ENCODE measurements at places on chromosomes 6 and 20.
A peak's percentile ranks its signal among the peaks of the same experiment; 100 is the strongest.

- no peak for DNase-seq
Observed at GRCh38 chr6:146123616-146124015, 94.8 kb downstream of the GRM1 start.

DNA sequence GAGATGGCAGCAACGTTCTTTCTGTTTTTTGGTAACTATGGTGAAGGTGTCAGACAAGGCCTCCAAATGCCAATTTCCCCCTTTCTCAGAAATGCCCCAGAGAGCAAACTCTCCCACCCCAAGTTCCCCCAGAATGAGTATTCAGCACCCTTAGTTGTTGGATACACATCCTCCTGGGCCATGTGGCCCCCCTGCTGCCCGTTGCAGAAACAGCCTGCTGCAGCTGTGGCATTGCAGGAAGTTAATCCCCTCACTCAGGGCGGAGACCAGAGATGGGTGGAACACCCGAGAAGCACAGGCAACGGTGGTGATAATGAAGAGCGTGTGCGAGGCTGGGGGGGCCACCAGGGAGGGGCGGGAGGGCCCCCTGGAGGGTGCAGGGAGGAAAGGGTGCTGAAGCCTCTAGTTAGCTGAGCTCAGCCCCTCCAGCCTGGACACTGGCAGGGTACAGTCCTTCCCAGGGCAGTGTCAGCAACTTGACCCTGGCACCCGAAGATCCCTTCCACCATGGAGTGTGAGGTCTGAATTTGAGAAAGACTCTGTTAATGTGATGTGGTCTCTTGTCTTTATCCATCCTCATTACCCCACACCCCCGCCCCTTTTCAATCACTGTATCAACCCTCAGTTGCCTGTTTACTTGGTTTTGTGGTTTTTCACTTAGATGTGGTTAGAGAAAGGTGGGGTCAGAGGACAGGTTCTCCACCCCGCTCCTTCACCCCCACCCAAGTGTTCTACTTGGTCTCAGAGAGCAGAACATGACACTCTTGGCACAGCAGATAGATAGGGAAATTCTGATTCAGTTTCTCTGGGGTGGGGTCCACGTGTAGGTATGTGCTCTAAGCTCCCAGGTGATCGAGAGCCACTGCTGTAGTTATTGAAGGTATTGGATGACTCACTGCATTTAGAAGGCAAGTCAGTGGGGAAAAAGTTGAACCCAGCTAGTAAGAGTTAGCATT is 208.8 kb upstream of the SUPT3H start:
- DNase-seq, result no peak

GRCh38 chr20:33516882-33517281 is 27.0 kb downstream of the CBFA2T2 start:
- DNase-seq, result no peak

- DNase-seq, result no peak
Observed at GRCh38 chr20:17457588-17458190, 73.5 kb downstream of the BFSP1 start.

DNA sequence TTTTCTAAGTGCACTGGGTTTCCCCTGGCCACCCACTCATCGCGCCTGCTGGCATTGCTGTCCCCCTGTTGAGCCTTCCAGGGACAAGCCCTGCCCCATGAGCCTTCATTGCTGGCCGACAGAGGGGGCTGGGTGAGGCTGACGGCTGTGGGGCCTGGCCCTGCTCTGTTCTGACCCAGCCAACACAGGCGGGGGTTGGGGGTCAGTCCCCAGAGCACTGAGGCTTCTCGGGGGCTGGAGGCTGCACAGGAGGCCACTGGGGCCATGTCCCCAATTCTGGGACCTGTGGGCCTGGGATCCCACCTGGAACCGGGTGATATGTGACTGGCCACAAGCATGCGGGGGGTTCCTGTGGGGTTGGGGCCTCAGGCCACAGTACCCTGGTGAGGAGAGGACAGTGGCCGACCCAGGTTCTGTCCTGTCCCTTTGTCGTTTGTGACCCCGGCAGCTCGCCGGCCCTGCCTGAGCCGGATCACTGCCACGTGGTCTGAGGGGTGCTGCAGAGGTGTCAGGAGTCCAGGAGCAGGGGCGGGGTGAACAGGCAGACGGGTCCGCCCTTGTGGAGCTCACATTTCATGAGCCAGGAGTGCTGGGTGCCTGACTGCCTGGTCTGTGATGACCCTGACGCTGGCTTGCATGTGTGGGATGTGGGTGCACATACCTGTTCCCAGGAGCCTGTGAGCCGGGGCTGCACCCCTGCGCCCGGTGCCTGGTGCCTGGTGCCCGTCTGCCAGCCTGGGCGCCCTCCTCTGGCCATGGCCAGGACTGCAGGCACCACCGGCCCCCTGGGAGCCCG is 2.1 kb upstream of the COL20A1 start:
- no peak for DNase-seq

DNA sequence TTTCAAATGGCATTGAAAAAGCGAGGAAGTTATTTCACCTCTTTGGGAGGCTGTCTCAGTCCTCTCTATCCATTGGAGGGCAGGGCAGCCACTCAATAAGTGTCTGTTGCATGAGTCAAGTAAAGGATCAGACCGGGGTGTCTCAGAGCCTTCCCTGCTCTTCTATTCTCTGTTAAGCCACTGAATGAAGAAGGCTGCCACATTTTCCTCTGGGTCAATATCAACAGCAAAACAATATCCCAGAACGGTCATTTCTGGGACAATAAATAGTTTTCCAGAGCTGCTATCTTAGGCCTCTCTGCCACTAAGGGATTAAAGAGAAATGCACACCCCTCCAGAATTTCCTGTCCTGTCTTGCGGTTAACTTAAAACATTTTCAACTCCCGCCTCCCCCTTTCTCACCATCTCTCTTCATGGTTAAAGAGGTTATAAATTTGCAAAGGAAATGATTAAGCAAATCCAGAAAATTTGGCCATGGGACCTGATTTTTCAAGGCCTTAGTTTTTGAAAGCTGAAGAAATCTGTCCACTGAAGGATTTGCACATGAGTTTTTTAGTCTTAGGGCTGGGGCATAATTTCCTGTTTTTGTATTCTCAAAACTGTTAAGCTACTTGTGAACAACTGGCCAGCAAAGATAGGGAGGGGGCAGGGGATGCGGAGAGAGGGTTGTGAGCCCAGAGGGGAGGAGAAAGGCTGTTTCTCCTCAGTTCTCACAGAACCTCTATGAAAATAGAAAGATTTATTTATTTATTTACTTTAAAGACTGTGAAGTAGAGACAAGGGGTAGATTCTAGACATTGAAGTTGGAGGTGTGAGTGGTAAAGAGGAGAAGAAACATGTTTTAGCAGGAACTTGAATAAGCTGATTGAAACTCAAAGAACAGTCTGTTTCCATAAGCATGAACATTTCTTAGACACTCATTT is 135.7 kb downstream of the BCAS1 start:
- DNase-seq, result peak; percentile 87
